ENCODE measurements at places on chromosomes 6 and 20.

DNA sequence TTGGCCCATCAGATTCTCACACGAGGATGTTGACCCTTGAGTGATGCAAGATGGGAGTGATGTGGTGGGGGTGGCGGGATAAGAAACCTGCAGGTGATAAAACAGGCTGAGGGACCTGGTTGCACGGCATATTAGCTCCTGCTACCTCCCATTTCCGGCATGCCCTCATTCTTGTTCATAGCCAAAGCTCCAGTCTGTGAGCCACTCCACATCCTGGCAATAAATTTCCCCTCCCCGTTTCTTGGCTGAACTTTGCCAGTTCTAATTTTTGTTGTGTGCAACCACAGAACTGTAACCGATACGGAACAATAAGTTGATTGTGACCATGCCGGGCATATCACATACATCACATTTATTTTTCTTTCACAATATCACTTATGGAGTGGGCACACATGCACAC lies 41.6 kb upstream of the NFATC2 start:
- H3K4me3 ChIP-seq, result no peak overlapping the region
- H3K27me3 ChIP-seq, result no peaks in the 10 kb centered on the region
- no peak for DNase-seq
- H3K27ac ChIP-seq, result no peak overlapping the region
- H3K4me1 ChIP-seq, result no peaks in the 10 kb centered on the region
- H3K36me3 ChIP-seq, result no peaks in the 10 kb centered on the region

GRCh38 chr6:76565932-76566331 lies 493.5 kb upstream of the IMPG1 start:
- no peak overlapping the region for H3K27ac ChIP-seq
- H3K4me3 ChIP-seq, result no peak overlapping the region
- no peak for DNase-seq
- H3K27me3 ChIP-seq, result no peaks in the 10 kb centered on the region

GRCh38 chr20:53298911-53299310 lies 294.7 kb downstream of the ZNF217 start:
- no peaks in the 10 kb centered on the region for H3K36me3 ChIP-seq
- DNase-seq, result no peak
- no peak overlapping the region for H3K4me3 ChIP-seq
- H3K27ac ChIP-seq, result no peak overlapping the region

DNA sequence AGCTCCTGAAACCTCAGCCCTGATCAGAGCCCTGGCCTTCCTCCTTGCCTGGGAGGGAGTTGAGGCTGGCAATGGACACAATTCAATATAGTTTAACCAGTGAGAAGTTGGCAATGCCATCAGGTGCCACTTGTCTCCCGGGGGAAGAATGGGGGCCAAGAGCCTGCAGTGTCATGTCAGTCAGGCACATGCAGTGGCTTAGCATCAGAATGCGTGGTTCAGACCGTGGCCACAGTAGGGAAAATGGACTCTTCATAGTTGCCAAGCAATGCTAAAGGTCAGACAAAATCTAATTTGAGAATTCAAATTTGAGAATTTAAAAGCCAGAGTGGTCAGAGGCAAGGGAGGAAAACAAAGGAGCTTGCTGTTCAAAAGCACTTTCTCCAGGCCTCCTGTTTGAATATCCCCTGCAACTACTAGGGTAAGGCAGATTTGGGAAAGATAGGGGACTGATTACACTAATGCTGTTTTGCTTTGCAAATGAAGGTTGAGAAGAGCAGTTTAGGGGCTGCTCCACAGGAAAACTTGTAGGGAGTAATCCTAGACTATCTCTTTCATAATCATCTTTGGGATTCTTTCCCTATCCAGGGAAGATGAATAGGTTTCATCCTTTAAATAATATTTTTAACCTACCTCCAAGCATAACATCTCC lies 33.1 kb upstream of the CLIC5 start:
- H3K27me3 ChIP-seq, result no peaks in the 10 kb centered on the region
- no peak overlapping the region for H3K27ac ChIP-seq
- no peak for DNase-seq
- no peak overlapping the region for H3K4me3 ChIP-seq
- no peaks in the 10 kb centered on the region for H3K4me1 ChIP-seq

- H3K27me3 ChIP-seq, result no peaks in the 10 kb centered on the region
- H3K4me3 ChIP-seq, result no peak overlapping the region
- H3K27ac ChIP-seq, result no peak overlapping the region
- peaks cover 13% of the 10 kb centered on the region for H3K4me1 ChIP-seq
- no peak for DNase-seq
- no peaks in the 10 kb centered on the region for H3K36me3 ChIP-seq
These were observed 2.8 kb upstream of the DIDO1 start for GRCh38 chr20:62929051-62929538.

DNA sequence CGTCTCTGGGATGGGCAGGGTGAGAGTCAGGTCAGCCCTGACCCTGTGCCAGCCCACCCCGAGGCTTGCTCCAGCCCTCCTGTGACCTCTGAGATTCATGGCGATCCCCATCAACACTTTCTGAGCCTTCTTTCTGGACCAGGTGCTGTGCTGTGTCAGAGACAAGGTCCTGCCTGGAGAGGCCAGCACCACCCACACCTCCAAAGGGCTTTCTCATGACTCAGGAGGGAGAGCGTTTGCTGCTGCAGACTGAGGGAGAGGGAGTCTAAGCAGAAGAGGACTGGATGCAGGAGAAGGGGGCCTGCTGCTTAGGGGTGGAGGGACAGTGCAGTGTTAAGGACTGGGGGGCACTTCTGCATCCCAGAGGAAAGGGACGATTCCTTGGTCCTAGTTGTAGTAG lies 193.5 kb downstream of the LRFN2 start:
- H3K36me3 ChIP-seq, result no peaks in the 10 kb centered on the region
- H3K27ac ChIP-seq, result no peak overlapping the region
- H3K4me3 ChIP-seq, result no peak overlapping the region
- no peaks in the 10 kb centered on the region for H3K4me1 ChIP-seq
